ENCODE measurements at places on chromosomes 6 and 20.

DNA sequence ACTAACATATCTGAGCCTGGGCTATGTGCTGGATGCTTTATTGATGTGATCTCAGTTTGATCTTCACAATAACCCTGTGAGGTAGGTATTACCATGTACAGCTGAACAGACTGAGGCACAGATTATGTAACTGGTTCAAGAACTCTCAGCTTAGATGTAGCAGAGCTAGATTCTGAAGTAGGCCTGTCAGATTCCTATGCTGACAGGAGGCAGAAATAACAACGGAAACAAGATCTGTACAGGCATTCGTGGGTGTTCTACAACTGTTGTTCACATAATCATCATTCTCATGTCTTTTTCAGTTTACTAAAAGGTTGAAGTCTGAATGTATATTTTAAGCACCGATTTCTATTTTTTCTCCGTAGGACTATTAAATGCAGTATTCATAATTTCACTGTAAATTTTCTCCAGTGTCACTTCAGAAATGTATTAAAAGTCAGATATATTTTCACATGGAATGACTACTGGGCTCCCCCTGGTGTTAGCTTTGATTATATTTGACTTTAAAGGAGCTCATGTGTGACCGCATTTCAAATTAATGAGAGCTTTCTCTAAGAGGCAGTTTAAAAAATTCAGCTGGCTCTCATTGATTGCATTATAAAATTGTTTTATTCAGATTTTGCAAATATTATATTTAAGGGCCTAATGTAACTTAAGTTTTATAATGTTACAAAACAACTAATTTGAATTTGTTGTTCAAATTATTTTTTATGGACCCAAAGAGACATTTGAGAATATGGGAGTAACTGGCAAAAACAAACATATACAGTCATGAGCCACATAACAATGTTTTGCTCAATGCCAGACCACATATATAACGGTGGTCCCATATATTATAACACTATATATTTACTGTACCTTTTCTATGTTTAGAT, 36.4 kb upstream of the SLC17A4 start:
- DNase-seq: peak; percentile 19

- DNase-seq: no peak
Observed at GRCh38 chr6:32271429-32271828, 47.6 kb upstream of the NOTCH4 start.

- DNase-seq: no peak
Observed at GRCh38 chr20:37711994-37712964, 18.4 kb downstream of the CTNNBL1 start.

GRCh38 chr20:8344631-8345030, 212.6 kb downstream of the PLCB1 start:
- DNase-seq: no peak

GRCh38 chr6:124822204-124822613, 140.0 kb upstream of the RNF217 start:
- no peak for DNase-seq

DNA sequence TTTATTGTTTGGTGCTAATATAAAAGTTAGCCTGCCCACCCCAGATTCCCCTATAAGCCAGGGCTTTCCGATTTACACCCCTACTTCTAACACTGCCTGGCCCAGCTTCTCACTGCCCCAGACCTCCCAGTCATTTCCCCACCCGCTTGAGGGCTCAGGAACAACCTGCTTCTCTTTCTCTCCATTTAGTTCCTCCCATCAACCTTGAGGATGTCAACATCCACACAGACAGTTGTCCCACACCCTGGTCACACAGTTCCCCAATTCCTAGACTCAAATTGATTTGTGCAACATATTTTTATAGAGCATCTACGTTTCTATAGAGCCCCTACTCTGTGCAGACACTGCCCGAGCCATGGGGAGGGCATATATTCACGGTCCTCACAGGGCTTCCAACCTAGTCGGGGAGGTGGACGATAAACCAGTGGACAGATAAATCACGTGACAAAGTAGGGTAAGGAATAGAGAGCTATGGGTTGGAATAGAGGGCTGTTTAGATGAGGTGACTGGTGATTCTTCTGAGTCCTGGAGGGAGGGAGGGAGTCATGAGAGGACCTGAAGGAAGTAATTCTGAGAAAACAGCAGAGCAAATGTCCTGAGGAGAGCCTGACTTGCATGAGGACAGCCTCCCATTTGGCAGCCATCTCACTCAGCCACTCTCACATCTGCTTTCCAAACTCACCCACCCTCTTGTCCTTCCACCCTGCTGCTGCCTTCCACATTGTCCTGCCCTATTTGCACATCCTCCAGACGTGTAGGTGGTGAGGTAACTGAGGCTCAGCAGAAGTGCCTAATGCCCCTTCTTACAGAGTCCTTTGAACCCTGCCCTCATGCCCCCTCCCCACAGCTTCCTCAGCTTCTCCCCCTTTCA, 6.3 kb downstream of the GABRR2 start:
- no peak for DNase-seq
